ENCODE measurements at places on chromosomes 13 and 19. TPM values are rescaled to one million over a fixed set of nuclear protein-coding genes. Genes with fewer than 3 reads are reported as not detected.

MYADM gene
- 237 TPM for total RNA-seq

REXO1 gene
- total RNA-seq, result 23.6 TPM

ZNF677 gene
- total RNA-seq, result 4.6 TPM

ZNF850 gene
- total RNA-seq, result 2.6 TPM

SPIB gene
- not detected for total RNA-seq

Measured in mesangial cell (primary cell).